ENCODE measurements at places on chromosomes 16 and 17.

DNA sequence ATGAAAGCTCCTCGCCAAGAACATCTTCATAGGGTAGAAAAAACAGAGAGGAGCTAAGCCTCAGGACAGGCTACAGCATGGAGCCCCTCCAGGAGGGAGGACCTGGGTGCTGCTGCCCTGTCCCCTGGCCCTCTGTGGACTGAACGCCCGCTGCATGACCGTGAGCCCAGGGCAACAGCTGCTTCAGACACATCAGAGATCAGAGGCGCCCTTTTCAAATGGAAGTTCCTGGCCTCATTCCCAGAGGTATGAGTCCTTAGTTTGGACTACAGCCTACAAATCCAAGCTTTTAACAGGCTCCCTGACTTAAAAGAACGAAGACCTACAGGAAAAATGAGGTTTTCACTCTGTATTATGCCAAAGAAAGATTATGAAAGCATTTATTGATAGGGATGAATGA lies 48.5 kb downstream of the ZNF18 start:
- DNase-seq: no peak

GRCh38 chr16:30076276-30076791 lies 540 bp downstream of the PPP4C start:
- no peak for DNase-seq

GRCh38 chr16:28140788-28141618 lies 70.8 kb downstream of the XPO6 start:
- DNase-seq: no peak

DNA sequence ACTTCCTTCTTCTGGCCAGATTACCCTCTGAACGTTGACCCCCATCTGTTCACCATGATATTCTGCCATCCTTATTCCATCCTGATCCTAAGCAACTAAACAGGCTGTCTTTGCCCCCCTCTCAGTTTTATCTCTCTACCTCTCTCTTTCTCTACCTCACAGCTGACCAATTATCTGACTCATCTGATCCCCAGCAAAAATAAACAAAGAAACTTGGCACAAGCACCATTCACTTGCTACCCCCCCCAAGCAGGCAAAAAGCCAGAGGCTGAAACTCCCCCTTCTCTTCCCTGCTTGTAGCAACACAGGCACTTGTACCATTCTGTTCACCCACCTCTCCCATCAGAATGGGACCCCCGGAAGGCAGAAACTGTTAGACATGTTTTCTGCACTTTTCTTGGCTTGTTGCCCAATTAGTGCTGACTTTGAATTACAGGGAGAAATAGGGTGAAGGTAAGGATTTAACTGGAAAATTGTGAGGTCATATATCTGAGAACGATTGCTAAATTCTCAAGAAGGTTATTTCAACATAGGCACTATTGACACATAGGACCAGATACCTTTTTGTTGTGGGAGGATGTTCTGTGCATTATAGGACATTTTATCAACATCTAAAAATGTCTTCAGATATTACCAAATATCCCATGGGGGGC lies 163.2 kb downstream of the TOX3 start:
- DNase-seq: no peak

DNA sequence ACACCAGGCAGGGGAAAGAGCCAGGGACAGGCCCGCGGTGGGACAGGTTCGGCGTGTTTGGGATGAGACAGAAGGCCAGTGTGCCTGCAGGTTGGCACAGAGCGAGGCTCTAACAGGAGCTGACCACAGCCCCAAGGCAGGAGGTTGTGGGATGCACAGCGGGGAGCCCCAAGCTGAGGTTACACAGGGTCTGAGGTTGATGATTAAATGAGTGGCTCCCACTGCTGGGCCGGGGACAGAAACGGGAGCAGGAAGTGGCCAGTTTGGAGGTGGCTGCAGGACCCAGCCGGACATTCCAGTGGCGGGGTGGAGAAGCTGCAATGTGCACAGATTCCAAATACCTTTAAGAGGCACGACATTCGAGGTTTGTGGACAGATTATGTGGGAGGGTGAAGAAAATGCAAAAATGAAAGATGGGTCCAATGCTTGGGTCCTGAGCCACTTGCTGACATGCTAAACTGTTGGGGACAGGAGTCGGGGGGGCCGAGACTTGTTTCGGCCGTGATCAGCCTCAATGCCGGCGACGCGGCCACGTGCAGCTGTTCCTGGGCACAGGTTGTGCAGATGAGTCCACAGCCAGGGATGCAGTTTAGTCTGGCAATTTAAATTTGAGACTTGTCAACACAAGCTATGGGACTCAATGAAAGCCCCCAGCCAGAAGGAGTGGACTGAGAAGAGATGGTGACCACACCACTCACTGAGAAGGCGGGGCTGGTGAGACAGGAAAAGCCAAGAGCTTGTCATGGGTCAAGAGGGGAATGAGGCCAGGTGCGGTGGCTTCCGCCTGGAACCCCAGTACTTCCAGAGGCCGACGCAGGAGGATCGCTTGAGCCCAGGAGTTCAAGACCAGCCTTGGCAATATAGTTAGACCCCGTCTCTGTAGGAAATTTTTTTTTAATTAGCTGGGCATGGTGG lies 8.7 kb downstream of the ENPP7 start:
- DNase-seq: no peak

Measured in left renal cortex interstitium (tissue), 4 donors.